ENCODE measurements at places on chromosomes 6 and 20.

GRCh38 chr6:122947355-122947754, 48.7 kb upstream of the CLVS2 start:
- DNase-seq: no peak

DNA sequence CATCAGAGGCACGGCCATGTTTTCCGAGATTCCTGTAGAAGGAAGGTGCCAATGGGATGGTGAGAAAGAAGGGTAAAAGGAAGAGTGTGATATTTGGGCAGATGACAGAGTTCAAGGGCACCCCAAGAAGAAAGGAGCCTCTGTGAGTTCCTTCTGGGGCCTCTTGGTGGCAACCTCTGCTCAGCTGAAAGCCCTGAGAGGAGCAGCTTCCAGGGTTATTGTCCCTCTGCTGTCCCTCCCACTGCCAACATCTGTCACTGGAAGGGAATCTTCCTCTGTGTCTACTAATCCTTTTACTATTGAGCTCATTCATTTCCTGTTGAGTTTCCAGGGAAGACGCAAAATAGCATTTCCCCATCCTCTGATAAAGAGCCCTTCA, 40.0 kb upstream of the KCNK16 start:
- no peak for DNase-seq

- no peak for DNase-seq
Measured at GRCh38 chr6:53250176-53251032, 98.3 kb downstream of the ELOVL5 start.

GRCh38 chr6:81562169-81562568, 190.3 kb downstream of the TENT5A start:
- no peak for DNase-seq

DNA sequence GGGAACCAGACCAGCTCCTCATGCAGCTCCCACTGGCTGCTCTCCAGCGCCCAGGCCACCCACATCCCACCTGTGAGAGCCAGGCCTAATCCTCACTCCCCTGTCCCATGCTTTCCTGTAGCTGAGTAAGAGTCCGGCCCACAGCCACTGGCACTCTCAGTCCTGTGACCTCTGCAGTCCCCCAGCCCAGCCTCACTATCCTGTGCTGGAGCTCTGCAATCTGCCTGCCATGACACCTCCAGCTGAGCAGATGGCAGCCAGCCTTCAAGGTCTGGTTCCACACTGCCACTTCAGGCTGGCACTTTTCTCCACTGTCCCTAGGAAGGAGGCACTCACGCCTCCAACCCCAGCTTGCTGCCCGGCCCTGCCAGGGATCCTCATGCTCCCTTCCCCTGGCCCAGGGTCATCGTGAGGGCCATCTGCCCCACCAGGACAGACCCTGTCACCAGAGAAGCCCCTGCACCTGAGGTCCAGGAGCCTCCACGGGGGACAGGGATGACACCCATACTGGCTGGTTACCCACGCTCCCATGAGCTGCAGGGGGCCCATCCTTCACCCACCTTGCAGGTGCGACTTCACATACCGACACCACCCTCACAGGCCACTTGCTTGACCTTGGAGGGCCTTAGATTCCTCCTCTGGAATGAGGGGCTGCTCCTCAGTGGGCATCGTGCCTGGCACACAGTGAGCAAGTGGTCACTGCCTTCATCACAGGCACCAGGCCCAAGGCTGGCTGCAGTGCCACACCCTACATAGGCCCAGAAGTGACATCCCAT, 100.1 kb downstream of the ASXL1 start:
- no peak for DNase-seq

GRCh38 chr20:40008177-40008576, 680.9 kb downstream of the MAFB start:
- DNase-seq: no peak

DNA sequence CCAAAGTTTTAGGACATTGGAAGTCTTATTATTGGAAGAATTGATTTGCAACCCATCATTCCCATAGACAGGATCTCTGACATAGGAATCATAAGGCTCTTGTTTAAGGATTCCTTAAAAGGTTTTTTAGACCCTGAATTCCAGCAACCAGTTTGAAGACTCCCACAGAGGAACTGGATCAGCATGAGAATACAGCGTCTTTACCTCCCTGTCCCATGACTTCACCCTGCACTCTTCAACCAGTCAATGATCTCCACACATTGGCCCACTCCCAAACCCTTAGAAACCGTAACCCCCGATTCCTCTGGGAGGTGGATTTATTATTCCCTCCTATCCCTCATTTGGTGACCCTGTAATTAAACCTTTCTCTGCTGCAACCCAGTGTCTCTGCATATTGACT, 150.7 kb upstream of the PLCB4 start:
- no peak for DNase-seq

DNA sequence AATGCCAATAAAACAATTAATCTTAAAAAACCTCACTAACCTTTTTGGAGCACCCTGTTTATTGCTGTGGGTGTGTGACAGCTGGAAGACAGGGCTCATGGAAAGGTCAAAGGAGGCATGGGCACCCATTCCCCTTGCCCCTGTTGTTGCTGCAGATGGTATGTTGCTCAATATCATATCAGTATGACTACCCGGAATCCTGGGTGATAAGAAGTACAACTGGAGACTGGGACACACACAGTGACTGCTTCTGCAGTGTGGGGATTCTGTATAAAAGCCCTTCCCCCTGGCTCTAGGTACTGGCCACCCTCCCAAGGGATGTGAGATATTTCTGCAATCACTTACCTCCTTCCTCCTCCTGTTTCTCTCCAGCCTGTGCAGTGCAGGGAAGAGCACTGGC, 47.3 kb upstream of the IL20RA start:
- no peak for DNase-seq

DNA sequence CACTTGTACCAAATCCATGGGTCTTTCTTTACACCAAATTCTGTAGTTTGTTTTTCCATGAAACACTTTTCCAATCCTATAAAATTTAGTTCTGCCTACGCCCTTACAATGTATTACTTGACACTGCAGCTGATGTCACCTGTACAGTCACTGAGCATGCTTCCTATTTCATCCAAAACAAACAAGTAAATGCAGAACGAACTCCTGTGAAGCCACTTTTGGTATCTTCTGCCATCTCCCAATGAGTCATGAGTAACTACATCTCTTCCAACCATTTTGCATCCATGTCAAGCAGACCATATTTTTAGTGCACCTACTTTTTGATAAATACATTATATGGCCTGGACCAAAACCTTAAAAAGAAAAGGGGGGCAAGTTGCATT, 42.4 kb downstream of the HDDC2 start:
- no peak for DNase-seq

DNA sequence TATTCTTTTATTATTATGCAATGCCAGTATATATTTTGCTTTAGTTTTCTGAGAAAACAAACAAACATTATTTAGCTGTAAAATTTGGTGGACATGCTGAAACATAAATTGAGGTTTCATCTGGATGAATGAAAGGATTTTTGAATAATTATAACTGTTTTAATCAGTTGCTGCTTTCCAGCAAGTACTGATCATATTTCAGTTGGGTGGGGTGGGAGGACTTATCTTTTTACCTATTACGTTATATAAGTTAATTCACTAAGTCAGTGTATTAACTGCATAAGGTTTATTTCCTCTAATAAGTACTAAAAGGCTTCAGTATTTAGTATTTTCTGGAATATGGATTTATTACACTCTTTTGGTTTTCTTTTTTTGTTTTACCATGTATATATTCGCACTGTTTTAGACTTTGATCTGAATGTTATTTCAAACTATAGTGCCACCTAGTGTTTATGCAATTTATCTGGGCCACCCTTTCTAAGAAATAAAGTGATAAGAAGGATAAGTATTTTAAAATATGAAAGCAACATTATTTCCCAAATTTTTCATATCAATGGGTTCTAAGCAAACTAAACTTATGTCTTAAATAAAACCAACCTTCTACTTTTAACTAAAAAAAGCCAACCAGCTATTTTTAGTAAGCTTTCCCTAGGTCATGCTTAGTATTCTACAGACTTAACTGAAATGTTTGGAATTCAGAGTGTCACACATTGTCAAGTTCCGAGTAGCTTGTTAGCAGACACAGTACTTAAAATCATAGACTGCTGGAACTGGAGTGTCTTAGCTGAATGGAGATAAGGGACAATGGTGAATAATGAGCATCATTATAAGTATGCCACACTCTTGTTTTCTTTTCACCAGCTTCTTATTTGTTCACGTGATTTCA, 105.4 kb upstream of the MCHR2 start:
- no peak for DNase-seq

GRCh38 chr20:10249822-10250221, 31.2 kb downstream of the SNAP25 start:
- DNase-seq: no peak

DNA sequence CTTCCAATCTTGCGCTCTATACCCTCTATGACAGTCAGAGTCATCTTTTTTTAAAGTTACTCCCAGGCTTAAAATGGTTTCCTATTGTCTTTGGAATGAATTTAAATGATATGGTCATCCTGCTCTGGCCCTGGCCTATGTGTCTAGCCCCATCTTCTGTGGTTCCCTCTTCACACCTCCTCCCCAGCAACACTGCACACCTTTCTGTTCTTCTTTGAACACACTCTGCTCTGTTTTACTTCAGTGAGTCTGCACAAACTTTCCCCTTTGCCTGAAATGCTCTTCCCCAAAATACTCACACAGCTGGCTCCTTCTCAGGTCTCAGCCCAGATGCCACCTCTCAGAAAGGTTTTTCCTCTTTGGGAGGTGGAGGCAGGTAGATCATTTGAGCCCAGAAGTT, 132.7 kb downstream of the FYN start:
- DNase-seq: no peak

- no peak for DNase-seq
Measured at GRCh38 chr6:111743360-111743759, 129.9 kb downstream of the FYN start.

DNA sequence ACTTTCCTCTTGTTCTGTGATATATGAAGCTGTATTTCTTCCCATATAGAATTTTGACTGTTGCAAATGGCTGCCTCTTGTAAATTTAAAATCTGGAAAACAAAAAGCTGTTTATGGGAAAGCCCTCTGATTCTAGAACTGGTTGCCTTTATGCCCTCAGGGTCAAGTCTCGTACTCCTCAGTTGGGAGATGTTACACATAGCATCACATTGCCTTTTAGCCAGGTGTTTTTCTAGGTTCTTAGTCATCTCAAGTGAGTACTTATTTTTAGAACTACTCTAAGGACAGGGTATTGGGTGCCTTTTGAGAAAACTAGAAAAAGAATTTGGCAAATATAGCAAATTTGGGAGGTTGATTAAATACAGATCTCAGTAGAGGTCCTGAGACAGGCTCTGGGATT, 58.5 kb downstream of the ANKS1A start:
- no peak for DNase-seq

GRCh38 chr6:17469006-17469832, 75.8 kb downstream of the CAP2 start:
- no peak for DNase-seq

DNA sequence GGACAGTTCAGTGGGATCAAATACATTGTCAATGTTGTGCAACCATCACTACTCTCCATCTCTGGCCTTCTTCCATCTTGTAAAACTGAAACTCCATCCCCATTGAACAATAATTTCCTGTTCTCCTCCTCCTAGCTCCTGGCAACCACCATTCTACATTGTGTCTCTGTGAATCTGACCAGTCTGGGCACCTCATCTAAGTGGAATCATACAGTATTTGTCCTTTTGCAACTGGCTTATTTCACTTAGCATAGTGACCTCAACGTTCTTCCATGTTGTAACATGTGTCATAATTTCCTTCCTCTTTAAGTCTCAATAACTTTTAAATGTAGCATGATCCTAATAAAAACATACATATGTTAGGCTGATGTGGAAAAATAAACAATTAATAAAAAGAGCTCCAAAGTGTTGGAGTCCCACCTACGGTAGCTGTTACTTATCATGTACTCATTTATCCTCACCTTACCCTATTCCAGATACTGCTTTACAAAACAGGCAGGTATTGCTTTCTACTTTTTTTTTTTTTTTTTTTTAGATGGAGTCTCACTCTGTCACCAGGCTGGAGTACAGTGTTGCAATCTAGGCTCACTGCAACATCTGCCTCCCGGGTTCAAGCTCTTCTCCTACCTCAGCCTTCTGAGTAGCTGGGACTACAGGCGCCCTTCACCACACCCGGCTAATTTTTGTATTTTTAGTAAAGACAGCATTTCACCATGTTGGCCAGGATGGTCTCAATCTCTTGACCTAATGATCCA, 91.9 kb downstream of the TNFAIP3 start:
- no peak for DNase-seq

- DNase-seq: no peak
Measured at GRCh38 chr6:119179842-119180241, 101.4 kb upstream of the FAM184A start.

DNA sequence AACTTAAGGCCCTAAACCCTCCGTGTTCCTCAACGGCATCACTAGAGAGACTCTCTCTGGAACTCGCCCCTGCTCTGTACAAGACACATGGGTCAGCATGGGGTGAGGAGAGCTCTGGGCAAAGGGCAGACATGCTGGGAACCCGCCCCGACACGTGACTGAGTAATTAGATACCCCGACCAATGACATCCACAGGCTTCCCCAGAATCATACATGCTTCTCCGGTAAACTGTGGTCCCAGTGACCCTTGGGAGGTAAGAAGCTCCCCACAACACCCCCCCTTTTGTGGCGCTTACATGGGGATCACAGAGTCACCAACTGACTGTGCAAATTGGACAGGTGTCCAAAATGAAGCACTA, 31.7 kb upstream of the RPS6KA2 start:
- no peak for DNase-seq

All from 8988T (cell line).